ENCODE measurements at places on chromosomes 11 and 22.

GRCh38 chr11:121958971-121959325 lies 157.1 kb downstream of the BLID start:
- DNase-seq, result no peak

DNA sequence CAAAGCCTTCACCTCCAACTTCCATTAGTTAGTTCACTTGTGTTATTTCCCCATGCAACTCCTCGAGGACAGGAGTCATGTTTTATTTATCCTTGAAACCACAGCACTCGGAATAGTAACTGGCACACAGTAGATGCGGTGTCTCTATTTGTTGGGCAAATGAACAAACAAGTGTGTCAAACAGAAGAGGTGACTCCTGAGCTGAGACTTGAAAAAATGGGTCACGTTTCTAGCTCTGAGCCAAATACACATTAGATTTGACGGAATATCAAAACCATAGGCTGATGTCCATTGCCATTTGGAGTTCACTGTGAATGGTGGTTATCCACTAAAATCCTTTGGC lies 68.9 kb downstream of the C11orf91 start:
- DNase-seq, result no peak

DNA sequence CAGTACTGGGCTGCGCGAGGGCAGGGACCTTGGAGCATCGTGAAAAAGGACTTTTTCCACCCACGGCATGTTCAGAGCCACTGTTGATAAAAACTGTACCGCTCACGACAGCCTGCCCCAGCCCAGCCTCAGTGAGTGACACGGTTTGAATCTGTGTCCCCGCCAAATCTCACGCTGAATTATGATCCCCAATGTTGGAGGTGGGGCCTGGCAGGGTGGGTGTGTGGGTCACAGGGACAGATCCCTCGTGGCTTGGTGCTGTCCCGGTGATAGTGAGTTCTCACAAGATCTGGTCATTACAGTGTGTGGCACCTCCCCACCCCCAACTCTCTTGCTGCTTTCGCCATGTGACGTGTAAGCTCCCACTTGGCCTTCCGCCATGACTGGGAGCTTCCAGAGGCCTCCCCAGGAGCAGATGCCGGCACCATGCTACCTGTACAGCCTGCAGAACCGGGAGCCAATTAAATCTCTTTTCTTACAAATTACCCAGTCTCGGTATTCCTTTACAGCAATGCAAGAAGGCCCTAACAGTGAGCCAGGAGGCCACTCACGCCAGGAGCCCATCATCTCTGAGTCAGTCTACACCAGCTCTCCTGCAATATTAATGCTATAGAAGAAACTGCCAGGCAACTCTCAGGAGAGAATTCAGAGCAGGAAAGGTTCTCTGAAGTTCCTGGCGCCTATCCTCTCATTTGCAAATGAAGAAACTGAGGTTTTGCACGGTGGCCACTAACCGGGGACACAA lies 1.3 kb downstream of the TOLLIP start:
- no peak for DNase-seq

- DNase-seq, result no peak
Measured at GRCh38 chr11:6660712-6661111, 5.1 kb upstream of the DCHS1 start.

DNA sequence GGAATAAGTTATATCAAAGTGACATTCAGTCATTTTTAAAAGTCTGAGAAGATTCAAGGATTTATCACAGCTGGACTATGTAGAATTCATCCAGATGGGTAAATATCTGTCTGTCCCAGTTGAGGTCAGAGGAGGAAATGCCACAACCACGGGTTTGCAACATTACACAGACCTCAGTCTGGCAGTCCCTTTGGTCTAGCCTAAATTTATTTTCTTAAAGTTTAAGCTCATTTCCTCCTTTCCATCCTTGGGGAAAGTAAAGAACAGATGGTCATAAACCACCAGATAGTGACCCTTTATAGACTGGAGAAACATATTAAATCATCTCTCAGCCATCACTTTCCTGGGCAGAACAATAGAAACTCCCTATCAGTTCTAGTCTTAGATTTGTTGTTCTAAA lies 238.4 kb upstream of the DDI1 start:
- no peak for DNase-seq

DNA sequence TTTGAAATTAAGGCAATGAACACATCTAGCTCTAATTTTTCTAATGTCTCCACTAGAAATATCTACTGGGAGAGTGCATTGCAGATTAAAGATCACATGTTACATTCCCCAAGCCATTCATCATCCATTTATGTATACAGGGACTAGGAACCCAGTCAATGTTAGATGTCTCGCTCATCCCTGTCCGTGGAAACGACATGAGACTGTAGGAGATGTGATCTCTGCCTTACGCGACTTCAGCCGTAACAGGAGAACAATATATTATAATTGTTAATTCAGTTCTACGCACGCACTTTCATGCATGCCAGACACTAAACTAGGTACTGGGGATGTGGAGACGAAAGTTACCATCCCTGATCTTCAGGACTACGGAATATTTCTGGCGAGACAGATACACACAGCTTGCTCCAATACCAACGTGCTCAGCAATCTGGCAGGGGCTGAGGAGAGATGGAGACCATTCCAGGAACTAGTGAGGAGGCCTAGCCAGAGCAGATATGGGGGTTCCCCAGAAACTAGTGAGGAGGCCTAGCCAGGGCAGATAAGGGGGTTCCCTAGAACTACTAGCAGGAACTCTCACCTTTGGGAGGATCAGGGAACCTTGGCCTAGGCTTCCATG lies 706 bp downstream of the DCPS start:
- DNase-seq, result no peak

DNA sequence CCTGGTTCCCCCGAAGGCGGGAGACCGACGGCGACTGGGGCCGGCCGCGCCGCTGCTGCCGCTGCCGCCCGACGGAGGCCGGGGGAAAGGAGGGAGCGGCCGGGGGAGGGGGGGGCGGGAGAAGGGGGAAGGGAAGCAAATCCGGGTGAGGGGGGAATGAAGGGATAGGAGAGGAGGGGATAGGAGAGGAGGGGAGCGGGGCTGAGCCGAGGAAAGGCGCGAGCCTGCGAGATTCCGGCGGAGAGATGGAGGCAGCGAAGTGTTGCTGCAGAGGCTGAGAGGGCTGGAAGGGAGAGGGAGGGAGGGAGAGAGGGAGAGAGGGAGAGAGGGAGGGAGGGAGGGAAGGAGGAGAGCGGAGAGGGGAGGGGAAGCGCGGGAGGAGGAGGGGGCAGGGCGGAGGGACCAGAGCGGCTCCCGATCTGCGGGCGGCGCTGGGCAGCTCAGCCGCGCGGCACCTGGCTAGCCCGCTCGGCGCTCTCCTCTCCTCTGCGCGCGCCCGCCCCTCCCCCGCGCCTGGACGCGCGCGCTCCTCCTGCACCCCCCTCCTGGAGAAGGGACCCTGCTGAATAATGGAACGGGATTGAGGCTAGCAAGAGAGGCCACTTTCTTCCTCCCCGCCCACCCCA lies 52.3 kb downstream of the SLC22A12 start:
- peak; percentile 67 for DNase-seq

DNA sequence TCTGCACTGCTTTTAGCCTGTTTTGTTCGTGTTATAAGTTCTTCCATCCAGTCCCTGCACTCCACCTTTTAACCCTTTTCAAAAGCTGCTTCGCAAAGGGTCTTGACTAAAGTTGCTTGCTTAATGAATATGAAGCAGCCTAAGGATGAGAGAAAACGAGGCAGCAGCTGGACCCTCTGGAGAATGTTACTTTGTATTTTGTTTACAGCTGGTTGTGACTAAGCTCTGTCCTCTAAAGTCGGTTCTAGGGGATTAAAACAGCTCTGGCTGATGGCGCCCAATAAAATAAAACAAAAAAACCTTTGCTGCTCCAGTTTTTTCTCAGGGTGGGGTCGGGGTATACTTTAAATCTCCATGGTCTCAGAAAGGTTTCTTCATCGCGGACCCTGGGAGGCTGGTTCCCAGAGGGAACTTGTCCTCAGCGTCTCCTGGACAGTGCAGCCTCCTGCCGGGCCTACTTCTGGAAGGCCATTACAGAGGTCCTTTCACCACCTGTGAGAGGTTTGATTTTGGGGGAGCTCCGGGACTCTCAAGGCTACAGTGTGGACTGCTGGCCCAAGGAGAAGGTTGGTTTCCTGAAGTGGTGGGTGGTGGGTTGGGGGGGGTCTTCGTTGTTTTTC lies 836 bp upstream of the RBM4 start:
- DNase-seq, result no peak

DNA sequence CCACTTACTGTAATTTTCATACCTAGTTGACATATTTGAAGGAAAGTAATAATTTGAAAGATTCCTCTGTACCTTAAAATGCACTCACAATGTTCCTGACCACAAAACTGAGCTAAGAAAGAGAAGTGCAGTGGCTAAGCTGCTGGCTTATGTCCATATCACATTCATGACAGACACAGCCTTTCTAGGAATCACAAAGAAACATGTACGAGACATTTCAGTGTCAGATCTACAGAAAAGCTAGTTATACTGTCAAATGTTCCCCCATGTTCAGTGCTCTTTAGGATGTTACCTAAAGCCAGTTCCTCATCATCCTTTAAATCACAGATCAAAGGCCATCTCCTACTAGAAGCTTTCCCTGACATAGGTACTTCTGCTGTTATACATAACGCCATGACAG lies 142.2 kb upstream of the C11orf58 start:
- DNase-seq, result no peak

- no peak for DNase-seq
Measured at GRCh38 chr11:22339611-22340010, 1.4 kb downstream of the SLC17A6 start.

GRCh38 chr11:36411202-36411640 lies 98.9 kb downstream of the TRAF6 start:
- DNase-seq, result no peak

GRCh38 chr11:133900176-133901105 lies 55.1 kb upstream of the SPATA19 start:
- DNase-seq, result no peak

GRCh38 chr11:11463405-11463804 lies 110.4 kb upstream of the CSNK2A3 start:
- DNase-seq, result no peak

DNA sequence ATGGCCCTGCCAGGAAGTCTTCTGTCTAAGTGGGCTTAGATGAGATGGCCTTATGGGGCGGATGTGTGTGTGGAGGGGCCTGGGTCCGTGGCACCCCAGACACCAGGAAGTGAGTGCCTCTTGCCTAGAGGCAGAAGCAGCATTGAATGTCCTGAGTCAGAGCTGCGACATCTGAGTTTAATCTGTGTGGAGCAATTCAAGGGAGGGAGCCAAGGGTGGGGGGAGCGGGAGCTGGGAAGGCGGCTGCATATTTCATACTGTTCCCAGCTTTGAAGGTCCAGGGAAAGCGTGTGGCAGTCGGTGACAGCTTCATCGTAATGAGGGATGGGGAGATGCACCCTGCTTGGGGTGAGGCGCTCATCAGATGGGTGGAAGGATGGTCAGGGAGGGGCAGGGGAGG lies 73.5 kb upstream of the THY1 start:
- DNase-seq, result no peak

GRCh38 chr11:123640029-123640428 lies 14.4 kb downstream of the SCN3B start:
- no peak for DNase-seq

DNA sequence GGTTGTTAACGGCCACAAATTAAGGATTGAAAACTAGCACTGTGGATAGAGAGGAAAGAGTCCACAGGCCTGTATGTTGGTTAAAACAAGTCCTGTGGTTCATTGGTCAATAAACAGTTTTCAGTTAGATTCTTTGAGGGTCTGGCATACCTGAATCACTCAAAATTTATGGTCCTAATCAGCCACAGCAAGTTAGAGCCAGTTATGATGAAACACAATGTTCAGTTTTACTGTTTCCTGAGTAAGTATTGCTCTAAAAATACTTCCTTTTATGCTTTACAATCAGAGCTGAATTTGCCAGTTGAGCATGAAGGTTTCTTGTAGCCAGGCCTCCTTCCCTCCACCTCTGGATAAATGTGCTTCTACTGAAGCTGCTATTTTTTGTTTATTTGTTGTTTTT lies 12.9 kb upstream of the CAT start:
- DNase-seq, result no peak

DNA sequence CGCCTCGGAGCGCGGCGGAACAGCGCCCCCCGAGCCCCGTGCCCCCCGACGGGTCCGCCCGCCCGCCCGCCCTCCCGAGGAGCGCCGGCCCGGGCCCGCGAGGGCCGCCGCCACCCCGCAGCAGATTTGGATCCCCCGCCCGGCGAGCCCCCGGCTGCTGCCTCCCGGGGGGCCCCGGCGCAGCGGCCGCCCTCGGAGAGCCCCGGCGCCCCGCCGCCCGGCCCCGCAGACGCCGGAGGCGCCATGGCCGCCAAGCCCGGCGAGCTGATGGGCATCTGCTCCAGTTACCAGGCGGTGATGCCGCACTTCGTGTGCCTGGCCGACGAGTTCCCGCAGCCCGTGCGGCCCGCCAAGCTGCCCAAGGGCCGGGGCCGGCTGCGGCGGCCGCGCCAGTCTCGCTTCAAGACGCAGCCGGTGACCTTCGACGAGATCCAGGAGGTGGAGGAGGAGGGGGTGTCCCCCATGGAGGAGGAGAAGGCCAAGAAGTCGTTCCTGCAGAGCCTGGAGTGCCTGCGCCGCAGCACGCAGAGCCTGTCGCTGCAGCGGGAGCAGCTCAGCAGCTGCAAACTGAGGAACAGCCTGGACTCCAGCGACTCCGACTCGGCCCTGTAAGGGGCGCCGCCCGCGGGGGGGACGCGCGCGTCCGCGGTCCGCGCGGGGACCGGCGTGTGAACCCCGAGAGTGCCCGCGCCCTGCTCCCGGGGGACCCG lies 380 bp downstream of the C11orf96 start:
- no peak for DNase-seq

DNA sequence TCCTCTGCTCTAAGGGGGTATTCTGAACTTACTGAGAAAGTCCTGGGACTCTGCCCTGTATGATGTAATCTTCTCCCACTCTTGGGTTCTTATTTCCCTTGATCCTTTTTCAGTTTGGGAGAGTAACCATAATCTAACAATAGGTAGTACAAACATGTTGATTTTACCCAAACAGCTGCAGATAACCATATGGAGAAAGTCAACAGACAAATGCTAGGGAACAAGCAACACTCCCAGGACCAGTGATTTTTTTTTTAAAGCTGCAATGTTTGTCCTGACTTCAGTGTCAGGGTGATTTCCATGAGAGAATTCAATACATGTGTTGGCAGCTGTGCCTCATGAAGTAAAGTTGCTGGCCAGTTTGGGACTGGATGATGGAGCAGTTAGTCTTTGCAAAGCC lies 156.5 kb downstream of the FCHSD2 start:
- DNase-seq, result no peak

DNA sequence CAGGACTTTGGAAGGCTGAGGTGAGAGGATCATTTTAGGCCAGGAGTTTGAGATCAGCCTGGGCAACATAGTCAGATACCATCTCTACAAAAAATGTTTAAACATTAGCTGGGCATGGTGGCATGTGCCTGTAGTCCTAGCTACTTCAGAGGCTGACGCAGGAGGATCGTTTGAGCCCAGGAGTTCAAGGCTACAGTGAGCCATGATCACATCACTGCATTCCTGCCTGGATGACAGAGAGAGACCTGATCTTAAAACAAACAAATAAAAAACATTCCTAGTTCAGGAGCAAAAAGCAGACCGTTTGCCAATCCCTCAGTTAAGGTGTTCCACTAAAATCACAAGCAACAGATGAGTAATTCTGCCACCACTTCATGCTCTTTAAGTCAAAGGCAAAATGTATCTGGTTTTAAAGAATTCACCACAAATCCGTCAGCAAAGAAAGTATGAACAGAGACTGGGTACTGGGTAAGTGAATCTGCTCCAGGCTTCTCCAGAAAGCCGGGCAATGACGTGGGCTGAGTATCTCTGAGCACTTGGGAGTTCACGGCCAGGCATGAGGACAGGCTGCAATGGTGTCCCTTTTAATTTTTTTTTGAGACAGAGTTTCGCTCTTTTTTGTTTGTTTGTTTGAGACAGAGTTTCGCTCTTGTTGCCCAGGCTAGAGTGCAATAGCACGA lies 19.5 kb downstream of the CLTCL1 start:
- no peak for DNase-seq

GRCh38 chr11:72391638-72392423 lies 42.5 kb downstream of the CLPB start:
- DNase-seq, result no peak
